ENCODE measurements at places on chromosomes 5 and 9. TPM values are rescaled to one million over a fixed set of nuclear protein-coding genes. Genes with fewer than 3 reads are reported as not detected.

DNA sequence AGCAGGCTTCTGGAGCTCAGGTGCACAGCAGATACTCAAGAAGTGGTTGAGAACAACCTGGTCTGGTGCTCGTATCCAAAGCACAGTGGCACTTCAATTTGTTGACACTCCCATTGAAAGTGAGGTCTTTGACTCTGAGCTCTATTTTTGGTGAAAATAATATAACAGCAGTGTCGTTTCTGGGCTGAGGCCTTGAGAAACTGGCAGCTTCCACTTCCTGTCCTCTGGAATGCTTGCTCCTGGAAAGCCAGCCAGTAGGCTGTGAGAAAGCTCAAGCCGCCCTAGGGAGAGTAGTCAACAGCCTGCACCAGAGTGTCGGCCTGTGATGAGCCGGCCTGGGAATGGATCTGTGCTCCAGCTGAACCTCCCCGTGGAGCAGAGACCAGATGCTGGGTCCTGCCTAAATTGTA is 6.8 kb upstream of the SUSD3 start:
- H3K27ac ChIP-seq: peak overlapping the region; percentile 72
- no peaks in the 10 kb centered on the region for H3K36me3 ChIP-seq
- H3K4me1 ChIP-seq: peaks cover 26% of the 10 kb centered on the region
- H3K4me3 ChIP-seq: no peak overlapping the region

LEAP2 gene
- total RNA-seq: 1.4 TPM

CDKN2B-AS1 gene
- total RNA-seq: 0.18 TPM

- peaks cover 6% of the 10 kb centered on the region for H3K27me3 ChIP-seq
- no peak for DNase-seq
- no peak overlapping the region for H3K27ac ChIP-seq
These were observed 44.3 kb downstream of the UBE2QL1 start for GRCh38 chr5:6492934-6493333.

GRCh38 chr9:8221462-8221861 is 421.9 kb upstream of the DMAC1 start:
- no peaks in the 10 kb centered on the region for H3K27me3 ChIP-seq
- H3K27ac ChIP-seq: no peak overlapping the region
- H3K4me1 ChIP-seq: peaks cover 2% of the 10 kb centered on the region
- no peak overlapping the region for H3K4me3 ChIP-seq

DNA sequence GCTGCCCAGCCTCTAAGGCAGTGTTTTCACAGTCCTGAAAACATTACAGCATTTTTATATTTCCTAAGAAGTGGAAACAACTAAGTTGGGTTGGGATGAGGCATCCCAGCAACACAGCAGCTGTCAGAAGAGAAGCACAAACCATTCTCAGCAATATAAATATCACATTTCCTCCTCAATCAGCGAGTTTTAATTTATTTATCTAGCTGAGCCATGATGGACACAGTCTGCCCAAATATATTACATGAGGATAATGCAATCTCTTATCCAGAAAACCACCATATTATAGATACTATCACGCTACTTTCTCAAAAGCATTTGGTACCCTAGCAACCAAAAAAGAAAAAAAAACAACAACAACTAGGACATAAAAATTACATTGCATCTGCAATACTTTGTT is 158.5 kb downstream of the FSTL4 start:
- no peaks in the 10 kb centered on the region for H3K36me3 ChIP-seq
- H3K27ac ChIP-seq: peak overlapping the region; percentile 47
- no peak overlapping the region for H3K4me3 ChIP-seq
- peaks cover 38% of the 10 kb centered on the region for H3K4me1 ChIP-seq
- peak; percentile 13 for DNase-seq

DNA sequence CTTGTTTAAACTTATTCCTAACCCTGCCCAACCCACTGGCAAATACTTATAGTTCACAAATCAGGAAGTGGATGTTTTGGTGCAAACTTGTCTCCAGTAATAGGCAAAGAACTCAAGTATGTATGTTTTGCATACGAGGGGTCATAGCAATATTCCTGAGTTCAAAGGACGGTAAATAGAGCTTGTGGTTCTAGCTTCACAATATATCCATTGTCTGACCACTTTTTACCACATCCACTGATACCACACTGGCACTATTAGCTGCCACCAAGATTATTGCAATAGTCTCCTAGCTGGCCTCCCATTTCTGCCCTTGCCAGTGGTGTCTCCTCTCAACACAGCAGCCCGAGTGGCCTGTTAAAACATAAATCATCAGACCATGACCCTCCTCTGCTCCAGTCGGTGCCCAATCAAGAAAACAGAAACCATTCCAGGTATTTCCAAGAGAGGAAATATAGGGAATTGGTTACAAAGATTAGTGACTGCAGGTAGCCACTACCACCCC is 17.0 kb downstream of the GRXCR2 start:
- H3K36me3 ChIP-seq: no peaks in the 10 kb centered on the region
- H3K4me3 ChIP-seq: peak overlapping the region; percentile 46
- peak overlapping the region; percentile 8 for H3K27ac ChIP-seq
- no peaks in the 10 kb centered on the region for H3K27me3 ChIP-seq
- peaks cover 9% of the 10 kb centered on the region for H3K4me1 ChIP-seq

- no peak overlapping the region for H3K27ac ChIP-seq
- H3K4me3 ChIP-seq: no peak overlapping the region
- H3K4me1 ChIP-seq: peaks cover 9% of the 10 kb centered on the region
- no peaks in the 10 kb centered on the region for H3K27me3 ChIP-seq
- no peak for DNase-seq
These were observed 87.4 kb downstream of the TLE1 start for GRCh38 chr9:81601639-81602623.

ENC1 gene
- total RNA-seq: 18.4 TPM

DNA sequence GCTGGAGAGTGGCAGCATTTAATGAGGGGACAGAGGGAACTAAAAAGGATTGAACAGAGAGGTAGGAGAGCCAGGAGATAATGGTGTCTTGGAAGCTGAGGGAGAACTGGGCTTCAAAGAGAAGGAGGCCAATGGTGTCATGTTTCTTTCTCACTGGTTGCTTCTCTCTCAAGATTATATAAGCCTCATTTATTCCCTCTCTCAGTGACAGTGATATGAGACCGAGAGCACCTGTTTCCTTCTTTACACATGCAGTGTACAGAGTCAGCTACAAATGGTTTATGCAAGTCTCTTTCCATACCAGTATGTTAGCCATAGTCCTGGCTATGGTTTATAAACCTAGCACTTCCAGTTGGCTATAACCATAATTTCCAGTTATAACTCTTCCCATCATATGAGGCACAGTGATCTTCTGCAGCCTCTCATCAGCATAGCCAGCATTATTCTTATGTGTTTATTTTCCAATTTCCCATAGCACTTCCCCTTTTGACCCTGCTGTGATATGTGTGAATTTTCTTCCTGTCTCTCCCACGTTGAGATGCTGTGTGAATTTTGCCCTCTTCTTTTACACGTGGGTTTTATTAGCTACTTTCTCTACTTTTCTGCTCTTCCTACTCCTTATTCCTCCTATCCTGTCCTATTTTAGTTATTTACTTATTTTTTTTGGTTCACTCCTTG is 71.2 kb downstream of the UNC13B start:
- peak overlapping the region; percentile 47 for H3K27ac ChIP-seq
- H3K4me3 ChIP-seq: no peak overlapping the region
- no peaks in the 10 kb centered on the region for H3K4me1 ChIP-seq
- peak; percentile 43 for DNase-seq
- no peaks in the 10 kb centered on the region for H3K27me3 ChIP-seq
- H3K36me3 ChIP-seq: no peaks in the 10 kb centered on the region

DNA sequence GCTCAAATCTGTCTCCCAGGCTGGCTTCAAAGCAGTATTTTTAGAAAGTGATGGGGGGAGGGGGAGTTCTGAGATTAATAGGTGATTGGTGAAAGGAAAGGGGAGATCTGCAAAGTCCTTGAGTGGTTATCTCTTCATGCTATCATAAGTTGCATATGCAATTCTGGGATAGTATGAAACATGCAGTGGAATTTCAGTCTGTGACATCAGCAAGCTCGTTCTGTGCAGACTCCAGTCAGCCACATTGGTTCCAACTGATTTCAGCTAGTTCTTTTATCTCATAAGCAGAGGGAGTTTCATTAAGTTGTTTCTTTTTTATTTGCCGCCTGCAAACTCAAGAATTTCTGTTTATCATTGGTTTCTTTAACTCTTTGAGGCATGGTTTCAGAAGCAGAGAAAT is 180.5 kb upstream of the SH3GL2 start:
- H3K27ac ChIP-seq: no peak overlapping the region
- no peak overlapping the region for H3K4me3 ChIP-seq
- no peak for DNase-seq
- no peaks in the 10 kb centered on the region for H3K4me1 ChIP-seq
- peaks cover 2% of the 10 kb centered on the region for H3K36me3 ChIP-seq
- no peaks in the 10 kb centered on the region for H3K27me3 ChIP-seq

DNA sequence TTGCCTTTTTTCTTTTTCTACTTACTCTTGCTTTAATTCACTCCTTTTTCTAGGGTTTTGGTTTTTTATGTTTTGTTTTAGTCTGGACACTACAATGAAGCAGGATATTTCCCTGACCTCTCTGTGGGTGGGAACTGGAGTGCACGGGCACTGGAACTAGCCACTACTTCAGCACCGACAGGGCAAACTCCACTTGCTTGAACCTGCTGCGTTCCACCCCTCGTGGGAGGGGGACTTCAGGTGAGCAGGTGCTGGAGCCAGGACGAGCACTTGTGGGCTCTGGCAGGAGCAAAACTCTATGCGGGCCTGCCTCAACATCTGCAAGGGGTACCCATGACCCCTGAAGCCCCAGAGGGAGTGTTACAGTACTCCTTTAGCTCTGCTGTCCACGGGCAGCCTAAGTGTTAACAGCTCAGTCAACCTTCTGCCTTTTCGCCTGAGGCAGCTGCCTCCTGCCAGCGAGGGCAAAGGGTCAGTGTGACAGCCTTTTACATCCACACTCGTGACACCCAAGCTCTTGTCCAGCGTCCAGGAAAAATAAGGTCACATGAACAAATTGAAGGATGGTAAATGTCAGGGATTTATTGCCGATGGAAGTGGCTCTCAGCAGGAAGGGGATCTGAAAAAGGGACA is 144.1 kb upstream of the NFIL3 start:
- no peaks in the 10 kb centered on the region for H3K27me3 ChIP-seq
- no peaks in the 10 kb centered on the region for H3K36me3 ChIP-seq
- DNase-seq: no peak
- no peaks in the 10 kb centered on the region for H3K4me1 ChIP-seq
- no peak overlapping the region for H3K4me3 ChIP-seq

GRCh38 chr5:88021141-88021540 is 247.5 kb downstream of the TMEM161B start:
- no peaks in the 10 kb centered on the region for H3K4me1 ChIP-seq
- no peak overlapping the region for H3K4me3 ChIP-seq
- no peaks in the 10 kb centered on the region for H3K36me3 ChIP-seq
- H3K27me3 ChIP-seq: no peaks in the 10 kb centered on the region
- DNase-seq: no peak
- no peak overlapping the region for H3K27ac ChIP-seq

GRCh38 chr9:86788456-86788855 is 158.8 kb downstream of the GAS1 start:
- H3K4me3 ChIP-seq: no peak overlapping the region
- peaks cover 3% of the 10 kb centered on the region for H3K27me3 ChIP-seq
- H3K27ac ChIP-seq: no peak overlapping the region
- no peaks in the 10 kb centered on the region for H3K4me1 ChIP-seq
- no peaks in the 10 kb centered on the region for H3K36me3 ChIP-seq

- peak overlapping the region; percentile 35 for H3K4me3 ChIP-seq
- H3K36me3 ChIP-seq: peaks cover 5% of the 10 kb centered on the region
- peak overlapping the region; percentile 75 for H3K27ac ChIP-seq
- no peaks in the 10 kb centered on the region for H3K27me3 ChIP-seq
- DNase-seq: no peak
These were observed 39.0 kb downstream of the RGS3 start for GRCh38 chr9:113502427-113503034.

DNA sequence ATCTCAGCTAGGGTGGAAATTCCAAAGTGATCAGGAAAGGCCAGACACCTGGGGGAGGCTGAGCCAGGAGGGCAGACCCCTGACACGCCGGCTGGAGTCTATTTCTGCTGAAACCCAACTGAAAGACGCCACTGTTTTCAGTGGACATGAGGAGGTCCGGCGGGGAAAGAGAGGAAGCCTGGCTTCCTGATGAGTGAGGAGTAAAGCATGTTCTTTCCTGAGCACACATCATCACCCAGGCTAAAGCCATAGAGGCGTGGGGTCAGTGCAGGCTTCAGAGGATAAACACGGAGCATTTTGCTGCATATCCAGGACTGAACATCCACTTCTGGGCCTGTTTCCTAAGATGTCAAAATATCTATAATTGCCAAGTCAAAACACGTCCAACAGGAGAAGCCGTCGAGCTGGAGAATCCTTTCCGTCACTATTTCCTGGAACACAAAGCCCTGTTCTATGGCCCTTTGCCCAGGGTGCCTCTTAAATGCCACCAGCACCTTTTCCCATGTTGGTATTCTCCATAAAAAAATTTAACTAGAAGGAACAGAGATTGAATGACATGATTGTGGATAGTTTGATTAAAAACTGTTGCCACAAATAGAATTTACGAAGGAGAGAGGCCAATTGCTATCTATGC is 597.9 kb upstream of the ADAMTS16 start:
- peak; percentile 4 for DNase-seq
- H3K4me1 ChIP-seq: no peaks in the 10 kb centered on the region
- H3K27ac ChIP-seq: no peak overlapping the region
- no peak overlapping the region for H3K4me3 ChIP-seq
- peaks cover 2% of the 10 kb centered on the region for H3K27me3 ChIP-seq
- no peaks in the 10 kb centered on the region for H3K36me3 ChIP-seq

DNA sequence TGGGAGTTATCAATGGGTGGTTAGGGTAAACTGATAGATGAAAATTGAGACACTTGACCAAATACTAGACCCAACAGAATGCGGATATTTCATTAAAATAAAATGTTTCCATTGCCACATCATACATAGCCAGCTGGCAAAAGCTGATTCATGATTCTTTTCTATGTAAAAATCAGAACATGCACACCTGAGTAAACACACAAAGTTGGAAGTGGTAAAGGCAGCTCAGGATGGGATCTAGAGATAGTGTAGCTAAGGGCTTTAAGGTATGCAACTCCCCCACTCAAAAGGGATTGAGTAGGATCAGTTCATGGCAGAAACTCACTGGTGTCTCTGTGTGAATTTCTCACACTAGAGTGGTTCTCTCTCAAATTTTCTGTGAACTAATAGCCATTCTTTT is 541.1 kb upstream of the GRAMD2B start:
- H3K27ac ChIP-seq: no peak overlapping the region
- no peaks in the 10 kb centered on the region for H3K27me3 ChIP-seq
- no peak overlapping the region for H3K4me3 ChIP-seq
- H3K36me3 ChIP-seq: no peaks in the 10 kb centered on the region

LMX1B gene
- 1.0 TPM for total RNA-seq

PCDH1 gene
- total RNA-seq: 20.3 TPM
